ENCODE measurements at places on chromosomes 7 and 10. TPM values are rescaled to one million over a fixed set of nuclear protein-coding genes. Genes with fewer than 3 reads are reported as not detected.

- no peak for DNase-seq
Observed at GRCh38 chr10:89042562-89042961, 52.0 kb downstream of the FAS start.

DNA sequence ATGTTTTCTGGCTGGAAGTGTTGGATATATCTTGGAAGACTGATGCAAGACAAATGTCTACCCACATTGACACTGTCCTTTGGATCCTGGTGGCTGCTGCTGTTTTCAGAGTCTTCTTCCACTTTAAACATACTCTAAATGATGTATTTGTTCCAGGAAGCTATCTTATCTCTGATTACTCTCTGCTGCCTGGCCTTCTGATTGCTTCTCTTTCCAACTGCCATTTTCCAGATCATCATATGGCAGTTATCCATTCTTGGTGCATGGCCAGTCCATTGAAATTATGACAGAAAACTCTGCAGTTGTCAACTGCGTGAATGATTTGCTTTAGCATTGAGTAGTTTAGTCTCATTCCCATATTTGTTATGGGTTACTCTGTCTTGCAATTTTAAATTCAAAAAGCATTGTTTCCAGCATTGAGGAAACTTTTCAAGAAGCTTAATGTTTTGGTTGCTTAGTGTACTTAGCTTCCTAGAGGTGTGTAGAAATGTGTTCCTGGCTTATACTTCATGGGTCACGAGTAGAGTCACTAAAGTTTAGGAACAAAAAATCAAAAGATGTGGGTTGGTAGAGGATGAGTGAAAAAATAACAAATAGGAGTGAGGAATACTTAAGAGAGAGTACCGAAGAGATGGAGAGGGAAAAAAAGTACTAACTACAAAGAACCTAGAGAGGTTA lies 268.3 kb upstream of the MTPN start:
- no peak for DNase-seq

DNA sequence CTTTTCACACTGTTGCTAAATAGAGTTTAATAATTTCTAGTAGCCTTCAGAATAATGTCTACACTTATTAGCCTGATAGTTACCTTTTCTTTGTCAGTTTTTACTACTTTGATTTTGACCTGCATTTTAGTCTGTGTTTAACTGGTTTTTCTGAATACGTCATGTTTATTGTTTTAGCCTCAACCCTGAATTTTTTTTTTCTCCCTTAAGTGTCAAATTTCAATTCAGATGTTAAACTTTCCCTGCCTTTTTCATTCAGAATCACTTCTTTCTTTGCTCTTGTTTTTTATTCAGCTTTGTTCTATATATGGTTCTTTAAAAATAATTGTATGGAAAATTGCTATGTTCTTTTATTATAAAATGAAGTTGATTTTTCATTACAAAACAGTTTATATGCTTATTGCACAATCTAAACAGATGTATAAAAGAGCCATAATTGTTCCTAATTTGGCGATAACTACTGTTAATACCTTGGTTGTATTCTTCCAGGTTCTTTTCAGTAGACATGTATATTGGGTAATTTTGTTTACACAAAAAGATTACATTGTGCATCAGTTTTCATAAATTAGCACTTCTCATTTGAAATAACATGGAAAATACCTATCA lies 159.7 kb downstream of the ADK start:
- no peak for DNase-seq

DNA sequence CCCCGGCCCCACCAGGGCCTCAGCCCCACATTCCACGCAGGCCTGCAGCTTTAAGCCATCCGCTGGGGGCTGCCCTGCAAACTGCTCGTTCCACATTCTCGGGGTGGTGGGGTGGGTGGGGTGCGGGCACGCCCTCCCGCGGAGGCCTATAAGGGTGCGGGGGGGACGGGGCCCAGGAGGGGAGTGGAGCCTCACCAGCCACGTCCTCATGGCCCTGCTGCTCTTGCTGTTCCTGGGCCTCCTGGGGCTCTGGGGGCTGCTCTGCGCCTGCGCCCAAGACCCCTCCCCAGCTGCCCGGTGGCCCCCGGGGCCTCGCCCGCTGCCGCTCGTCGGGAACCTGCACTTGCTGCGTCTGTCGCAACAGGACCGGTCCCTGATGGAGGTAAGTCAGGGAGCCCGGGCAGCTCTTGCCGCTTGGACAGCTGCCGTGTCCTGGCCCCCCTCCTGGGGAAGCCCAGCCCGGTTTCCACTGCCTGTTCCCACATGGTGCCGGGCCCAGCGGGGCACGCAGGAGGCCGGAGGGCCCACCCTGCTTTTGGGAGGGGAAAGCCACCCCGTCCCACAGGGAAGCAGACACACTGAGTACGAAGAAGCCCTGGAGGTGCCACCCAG lies at the start of gene CYP2W1:
Gene CYP2W1, plus strand, starts transcription at position 178 of the 612 bp plus-strand sequence. Its CDS starts 31 bp downstream, at position 209.
- DNase-seq: no peak

GRCh38 chr10:13560597-13560996 lies 26.2 kb upstream of the PRPF18 start:
- no peak for DNase-seq

DNA sequence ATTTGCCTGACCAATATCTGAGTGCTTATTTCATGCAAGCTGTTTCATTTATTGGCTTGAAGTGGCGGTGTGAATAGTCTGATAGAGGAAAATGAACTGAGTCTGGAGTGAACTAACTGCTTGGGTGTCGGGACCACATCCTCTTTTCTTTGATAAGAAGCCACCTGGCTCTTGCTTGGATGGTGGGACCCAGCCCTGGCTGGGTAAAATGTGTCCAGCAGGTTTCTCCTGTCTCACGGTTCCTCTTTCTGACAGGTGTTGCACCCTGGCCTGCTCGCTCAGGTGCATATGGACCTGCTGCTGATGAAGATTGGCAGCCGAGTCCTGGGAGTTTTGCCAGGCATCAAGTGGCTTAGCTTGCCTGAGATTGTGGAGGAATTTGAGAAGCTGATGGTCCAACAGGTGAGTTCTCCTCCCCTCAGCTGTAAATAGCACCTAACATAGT lies 1.6 kb downstream of the ADCK2 start:
- no peak for DNase-seq

GRCh38 chr7:5143935-5144903 lies 45.8 kb upstream of the WIPI2 start:
- DNase-seq: no peak

- DNase-seq: no peak
Observed at GRCh38 chr7:94040254-94040653, 36.1 kb upstream of the BET1 start.

DNA sequence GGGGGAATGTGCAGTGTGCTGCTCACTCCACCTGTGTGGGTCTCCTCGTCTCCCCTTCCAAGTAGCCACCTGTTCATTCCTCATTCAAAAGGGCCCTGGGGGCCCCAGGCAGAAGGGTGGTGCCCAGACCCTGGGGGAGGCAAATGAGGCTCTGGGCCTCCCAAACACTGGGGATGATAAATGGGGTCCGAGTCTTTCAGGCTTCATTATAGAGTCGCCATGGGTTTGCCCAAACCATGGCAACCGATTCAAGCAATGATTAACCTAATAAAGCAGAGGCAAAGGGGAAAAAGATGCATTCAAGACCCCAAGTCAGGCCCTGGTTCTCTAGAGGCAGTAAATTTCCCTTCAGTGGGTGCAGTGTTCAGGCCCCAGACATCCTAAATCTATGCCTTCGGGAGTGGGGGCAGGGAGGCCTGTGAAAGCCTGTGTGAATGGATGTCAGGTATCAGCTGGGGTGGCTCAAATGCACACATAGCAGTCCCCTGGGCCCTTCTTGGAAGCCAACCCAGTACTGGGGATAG lies 10.4 kb downstream of the NEUROG3 start:
- DNase-seq: no peak

The CPA5 gene
- not detected for total RNA-seq

DNA sequence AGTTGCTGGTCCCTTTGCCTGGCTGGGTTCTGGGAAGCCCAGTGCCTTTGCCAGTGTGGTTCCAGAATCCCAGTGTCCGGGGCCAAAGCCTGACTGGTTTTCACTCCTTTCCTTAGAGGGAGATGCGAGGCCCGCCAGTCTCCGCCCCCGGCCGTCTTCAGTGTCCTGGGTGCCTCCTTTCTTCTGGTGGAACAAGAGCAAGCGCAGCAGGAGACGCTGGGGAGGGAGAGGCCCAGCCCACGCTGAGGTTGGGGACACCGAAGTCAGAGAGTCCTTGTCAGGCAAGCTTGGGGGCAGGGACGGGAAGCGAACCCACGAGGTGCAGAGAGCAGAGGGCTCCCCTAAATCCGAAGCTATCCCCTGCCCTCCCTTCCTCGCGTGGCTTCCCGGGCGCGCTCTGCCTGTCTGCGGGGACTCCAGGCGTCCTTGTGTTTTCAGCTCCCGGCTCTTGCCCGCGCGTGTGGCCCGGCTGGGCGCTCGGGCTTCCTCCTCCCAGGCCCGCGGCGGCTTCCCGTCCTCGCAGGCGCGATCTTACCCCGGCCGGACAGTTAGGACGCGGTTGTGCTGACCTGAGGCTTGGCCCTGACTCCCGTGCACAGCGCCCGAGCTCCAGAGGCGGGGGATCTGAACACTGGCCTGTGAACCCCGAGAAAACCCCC lies 60.6 kb upstream of the UBE3C start:
- no peak for DNase-seq

DNA sequence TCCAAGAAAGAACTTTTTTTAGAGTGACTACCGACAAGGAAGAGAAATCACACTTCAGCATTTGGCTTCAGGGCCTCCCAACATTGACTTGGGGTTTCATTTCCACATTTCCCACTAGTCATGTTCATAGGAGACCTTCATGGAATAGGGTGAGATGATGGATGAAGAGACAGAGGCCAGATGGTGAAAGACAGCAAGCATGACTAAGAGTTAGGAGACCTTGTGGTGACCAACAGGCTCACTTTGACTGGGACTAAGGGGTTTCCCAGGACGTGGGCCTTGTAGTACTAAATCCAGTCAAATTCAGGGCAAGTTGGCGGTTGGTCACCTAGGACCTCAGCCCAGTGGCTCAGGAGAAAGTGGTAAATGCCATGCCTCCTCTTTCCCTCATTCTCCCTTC lies 3.0 kb upstream of the GIMAP5 start:
- DNase-seq: no peak

The RPEL1 gene
- total RNA-seq: not detected

GRCh38 chr10:23338886-23339285 lies 5.7 kb downstream of the C10orf67 start:
- no peak for DNase-seq

The CBX3 gene
- total RNA-seq: 58.5 TPM

DNA sequence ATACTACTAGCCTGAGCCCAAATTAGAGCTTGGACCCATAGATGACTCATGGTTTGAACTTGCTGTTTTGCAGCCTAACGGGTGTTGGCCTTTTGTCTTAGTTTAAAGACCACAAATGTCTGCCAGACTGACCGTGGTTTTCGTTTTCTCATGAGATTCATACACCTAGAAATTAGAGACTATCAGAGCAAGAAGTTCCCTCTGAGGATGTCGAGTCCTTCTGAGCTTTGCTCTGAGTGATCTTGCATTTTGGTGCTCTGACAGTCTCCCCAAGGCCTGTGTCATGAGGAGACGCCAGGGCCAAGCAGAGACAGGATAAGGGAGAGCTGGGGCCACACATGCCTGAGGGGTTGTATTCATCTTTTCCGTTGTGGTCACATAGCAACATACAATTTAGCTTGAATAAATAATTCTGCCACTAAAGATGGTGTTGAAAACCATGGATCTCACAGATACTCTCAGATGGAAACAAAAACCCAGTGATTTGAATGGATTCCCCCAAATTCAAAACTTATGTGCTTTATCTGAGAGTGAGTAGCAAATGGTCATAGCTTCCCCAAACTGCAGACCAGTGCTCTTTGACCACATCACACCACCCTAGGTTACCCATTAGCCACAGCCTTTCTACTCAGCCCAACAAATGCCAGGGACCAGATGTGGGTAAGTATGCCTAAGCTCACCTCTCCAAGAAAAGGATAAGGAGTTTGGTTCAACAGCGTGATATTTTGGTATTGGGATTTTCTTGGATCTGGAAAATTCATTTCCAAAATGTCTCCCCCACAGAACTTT lies 762.0 kb upstream of the IGFBP3 start:
- no peak for DNase-seq
